NCI-H82 (cell line): ENCODE measurements at places on chromosomes 7 and 10.

DNA sequence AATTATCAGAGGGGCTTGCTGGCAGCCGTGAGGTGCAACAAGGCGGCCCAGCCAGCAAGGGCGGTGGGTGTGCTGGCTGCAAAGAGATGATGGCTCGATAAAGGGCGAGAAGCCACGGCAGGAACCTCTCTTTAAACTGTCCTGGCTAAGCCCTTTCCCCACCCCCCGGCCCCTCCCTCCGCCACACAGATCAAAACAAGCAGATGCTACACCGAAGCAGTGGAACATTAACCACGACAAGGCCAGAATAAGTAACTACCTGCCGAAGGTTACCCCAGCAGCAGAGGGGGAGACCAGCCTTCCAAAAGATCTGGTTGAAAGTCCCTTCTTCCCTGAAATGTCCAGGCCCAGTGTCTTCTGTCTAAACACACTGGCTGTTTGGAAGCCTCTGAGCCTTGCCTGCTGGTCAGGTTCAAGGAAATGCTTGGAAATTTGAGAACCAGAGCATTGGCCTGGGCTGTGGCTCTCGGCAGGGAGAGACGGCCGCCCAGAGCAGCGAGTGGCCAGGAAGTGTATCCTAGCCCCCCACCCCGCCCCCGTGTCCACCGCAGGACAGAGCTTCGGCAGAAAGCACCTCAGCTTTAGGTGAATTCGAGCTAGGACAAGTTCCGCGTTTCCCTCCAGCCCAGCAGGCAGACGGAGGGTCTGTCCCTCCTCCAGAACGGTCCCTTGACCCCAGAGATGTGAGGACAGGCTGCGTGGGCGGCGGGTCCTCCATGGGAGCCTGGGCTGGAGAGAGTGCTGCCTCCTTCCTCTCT is 2.1 kb downstream of the FAM20C start:
- DNase-seq = no peak

- no peak for DNase-seq
Measured at GRCh38 chr7:6197801-6198551, 74.4 kb downstream of the CYTH3 start.

GRCh38 chr7:114086537-114086913 is 167.7 kb upstream of the PPP1R3A start:
- DNase-seq = peak; percentile 34

GRCh38 chr10:14302035-14302434 is 28.7 kb downstream of the FRMD4A start:
- DNase-seq = no peak

DNA sequence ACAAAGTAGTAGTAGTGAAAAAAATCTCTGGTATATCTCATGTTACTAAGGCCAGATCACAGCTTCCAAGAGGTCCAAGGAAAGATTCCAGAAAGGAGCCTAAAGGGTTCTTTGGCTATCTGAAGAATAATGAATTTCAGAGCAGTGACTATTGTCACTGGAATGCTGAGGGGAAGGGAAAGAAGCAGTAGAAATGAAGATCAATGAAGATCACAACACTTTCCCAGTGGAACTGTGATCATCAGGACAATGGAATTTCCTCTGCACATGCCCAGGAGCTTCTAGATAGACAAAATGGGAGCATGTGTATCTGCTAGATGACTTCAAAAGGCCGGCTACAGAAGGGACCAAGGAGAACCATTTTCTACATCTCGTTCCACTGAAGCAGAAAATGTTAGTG is 219.5 kb upstream of the PHYHIPL start:
- DNase-seq = no peak

DNA sequence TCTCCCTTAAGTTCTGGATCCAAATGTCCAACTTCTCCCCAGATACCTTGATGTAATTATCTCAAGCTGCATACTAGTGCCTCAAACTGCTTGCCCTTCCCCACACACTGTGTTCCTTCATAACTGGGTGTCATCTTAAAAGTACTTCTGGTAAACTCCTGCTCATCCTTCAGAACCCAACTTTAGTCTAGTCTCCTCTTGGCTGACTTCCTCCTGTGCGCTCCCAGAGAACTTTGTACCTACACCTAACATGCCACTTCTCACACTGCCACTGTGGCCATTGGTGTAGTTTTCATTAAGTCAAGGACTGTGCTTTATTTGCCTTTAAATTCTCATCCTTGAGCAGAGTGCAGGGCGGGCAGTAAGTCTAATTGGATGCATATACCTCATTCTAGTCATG is 575.2 kb upstream of the GALNT17 start:
- DNase-seq = no peak

DNA sequence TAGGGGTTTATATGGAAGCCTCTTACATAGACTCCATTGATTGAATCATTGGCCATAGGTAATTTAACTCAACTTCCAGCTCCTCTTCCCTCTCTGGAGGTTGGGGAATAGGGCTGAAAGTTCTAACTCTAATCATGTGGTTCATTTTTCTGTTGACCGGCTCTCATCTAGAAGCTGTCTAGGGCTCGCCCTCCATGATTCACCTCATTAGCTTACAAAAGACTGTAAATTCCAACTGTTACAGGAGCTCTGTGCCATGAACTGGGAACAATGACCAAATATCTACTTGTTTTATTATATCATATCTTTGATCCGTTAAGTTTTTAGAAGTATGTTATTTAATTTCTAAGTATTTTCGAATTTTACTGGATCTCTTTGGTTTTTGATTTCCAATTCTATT is 263.0 kb downstream of the TCF7L2 start:
- no peak for DNase-seq

GRCh38 chr10:113550365-113550764 is 2.5 kb upstream of the HABP2 start:
- DNase-seq = peak; percentile 68

DNA sequence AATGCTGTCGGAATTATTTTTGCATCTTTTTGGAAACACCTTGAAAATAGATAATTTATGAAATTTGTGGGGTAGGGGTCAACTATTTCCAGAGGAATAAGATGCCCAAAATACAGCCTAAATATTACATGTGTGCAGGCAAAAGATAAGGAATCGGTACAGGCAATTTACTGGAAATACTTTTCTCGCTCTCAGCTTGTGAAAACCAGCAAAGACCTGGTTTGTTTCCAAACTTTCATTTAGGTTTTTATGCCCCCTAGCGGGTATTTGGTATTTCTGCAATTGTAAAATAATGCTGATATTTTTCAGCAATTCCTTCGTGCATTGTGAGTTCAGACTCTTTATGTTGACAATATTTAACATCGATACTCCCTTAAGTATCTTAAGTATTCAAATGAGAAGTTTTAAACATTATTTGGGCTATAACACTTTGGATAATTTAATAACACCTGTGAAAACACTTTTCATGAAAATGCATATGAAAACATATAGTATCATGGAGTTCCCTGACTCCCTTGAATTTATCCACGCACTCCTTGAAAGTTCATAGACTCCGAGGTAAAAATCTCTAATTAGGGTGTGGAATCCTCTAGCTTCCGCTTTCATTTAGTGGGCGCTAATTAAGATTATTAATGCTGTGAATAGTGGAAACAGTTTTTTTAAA is 132.4 kb downstream of the TSPAN12 start:
- peak; percentile 77 for DNase-seq
